Stimulated activated CD4-positive, alpha-beta T cell treated with anti-CD3 and anti-CD28 coated beads, Interleukin-15, amount 100 ng/mL, for 1 hour (primary cell): ENCODE measurements at places on chromosomes 6 and 20.

DNA sequence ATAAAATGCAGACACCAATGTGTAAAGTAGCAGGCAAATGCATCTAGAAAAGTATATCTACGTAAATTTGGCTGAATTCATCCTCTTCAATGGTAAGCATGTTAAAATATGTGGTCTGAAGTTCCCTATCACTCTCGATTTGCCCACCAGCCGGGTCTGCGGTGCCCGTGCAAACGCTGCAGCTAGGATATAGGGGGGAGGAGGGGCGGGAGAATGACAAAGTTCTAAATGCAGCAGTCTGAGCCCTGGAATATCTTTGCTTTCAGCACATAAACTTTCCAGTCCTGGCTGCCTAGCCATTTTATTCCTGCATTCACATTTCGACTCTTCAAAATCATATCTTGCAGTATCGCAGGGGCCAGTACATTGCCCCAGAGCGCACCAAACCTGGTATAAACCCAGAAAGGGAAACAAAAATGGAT, 708 bp downstream of the NRN1 start:
- no peak for DNase-seq

GRCh38 chr20:57248132-57248797, 18.2 kb downstream of the BMP7 start:
- DNase-seq, result no peak

DNA sequence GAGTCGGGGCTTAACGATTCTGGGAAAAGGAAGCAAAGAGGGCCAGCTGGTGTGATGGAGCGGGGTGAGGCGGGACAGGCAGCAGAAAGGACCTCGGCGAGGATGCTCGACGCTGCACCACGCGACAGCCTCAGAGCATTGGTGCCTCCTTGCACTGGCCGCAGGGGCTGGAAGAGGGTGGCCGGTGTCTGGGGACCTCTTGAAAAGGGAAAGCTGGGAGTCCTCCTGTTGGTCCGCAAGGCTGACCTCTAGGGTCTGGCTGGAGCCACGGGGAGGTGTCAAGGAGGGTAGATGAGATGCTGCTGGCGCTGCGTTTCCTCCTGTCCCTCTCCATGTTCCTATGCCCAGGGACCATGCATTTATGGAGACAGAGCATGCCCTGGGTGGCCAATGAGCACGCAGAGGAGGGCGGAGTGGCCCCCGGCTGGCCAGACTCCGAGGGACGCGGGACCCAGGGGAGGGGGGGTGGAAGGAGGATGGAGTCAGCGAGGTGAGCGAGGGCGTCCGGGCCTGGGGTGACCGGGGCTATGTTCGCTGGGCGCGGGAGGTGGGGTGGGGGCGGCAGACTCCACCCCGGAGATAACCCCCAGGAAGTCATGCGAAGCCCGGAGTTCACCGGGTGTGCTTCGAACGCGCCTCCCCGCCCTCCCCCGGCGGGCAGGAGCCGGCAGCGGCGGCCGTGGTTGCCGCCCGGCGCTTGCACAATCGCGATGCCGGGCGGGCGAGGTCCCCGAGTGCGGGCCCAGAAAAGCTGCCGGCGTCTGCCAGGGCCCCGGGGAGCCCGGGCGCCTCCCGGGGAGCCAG, at the start of gene CYP24A1:
CYP24A1 (minus strand) TSS at position 334 of the 804 bp plus-strand sequence. CDS start 407 bp downstream, outside the sequence.
- no peak for DNase-seq

GRCh38 chr20:48455651-48456365, 372.0 kb downstream of the PREX1 start:
- no peak for DNase-seq

GRCh38 chr6:159833556-159833955, 33.5 kb downstream of the PNLDC1 start:
- DNase-seq, result no peak

- DNase-seq, result no peak
Observed at GRCh38 chr6:146972546-146972945, 231.7 kb upstream of the STXBP5 start.

DNA sequence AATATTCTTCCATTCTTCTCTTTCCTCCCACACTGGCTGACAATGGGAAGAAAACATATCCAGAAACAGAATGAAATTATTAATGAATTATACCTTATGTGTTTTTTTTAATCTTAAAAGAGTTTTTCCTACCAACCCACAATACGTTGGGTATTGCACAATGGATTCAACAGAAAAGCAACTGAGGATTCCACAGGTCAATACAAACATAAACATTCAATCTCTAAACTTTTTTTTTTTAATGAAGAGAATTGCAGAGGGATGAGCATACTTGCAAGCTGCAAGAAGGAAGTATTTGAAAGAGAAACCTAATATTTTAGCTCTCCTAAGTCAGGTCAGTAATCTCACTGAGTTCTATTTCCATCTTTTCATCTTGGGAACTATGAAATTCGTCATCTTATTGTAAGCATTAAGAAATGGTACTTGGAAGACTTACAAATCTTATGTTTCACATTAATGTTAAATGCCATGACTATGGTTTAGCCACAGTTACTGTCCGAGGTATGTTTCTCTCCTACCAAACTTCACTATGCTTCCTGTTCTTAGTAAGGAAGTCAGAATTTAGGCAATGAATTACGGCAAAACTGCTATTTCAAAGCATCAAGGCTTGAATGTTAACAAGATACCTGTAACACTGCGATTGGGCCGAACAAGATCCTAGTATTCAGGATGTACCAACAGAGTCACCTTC, 100.8 kb downstream of the HIVEP2 start:
- DNase-seq, result no peak

- no peak for DNase-seq
Observed at GRCh38 chr6:111944541-111944940, 71.3 kb upstream of the FYN start.

GRCh38 chr6:36962874-36963273, 8.3 kb downstream of the PI16 start:
- DNase-seq, result peak; percentile 71

DNA sequence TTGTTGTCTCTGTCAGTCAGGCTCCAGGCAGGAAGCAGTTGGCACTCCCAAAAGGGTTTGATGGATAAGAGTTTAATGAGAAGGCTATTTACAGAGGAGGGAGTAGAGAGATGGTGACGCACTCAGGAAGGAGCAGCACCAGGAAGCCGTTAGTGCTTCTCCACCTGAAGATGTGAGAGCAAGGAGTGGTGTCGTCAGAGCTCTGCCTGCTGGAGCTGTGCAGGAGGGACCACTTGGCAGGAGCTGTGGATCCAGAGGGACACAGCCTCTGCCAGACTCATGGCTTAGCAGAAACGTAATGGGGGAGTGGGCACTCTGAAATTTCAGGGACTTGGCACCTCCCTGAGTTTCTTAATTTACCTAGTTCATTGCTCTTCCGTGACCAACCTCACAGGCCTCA, 16.8 kb downstream of the DAAM2 start:
- no peak for DNase-seq

DNA sequence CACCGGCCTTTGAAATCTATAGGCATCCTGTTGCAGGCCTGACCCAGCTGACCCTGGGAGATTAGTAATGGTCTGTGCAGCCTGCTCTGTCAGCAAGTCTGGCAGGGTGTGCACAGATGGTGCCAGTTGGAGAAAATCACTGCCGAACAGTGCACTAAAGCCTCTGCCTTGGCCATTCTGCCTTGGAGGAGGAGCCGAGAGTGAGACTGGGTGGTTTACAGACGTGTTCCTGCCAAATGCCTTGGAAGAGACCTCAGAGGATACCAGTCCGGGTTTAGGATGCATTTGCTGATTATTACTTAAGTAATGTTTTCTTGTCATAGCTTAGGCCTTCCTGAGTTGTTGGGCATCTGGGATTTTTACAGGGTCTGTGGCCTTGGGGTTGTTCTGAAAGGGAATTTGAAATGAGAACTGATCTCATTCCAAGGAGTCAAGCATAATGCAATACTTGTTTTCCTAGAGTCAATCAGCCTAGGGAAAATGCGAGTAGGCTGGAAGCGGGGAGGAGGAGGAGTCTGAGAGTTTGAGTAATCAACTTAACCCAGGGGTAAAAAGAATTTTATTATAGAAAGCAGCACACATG, 292.1 kb downstream of the SOX4 start:
- no peak for DNase-seq

GRCh38 chr20:7608250-7608649, 332.0 kb downstream of the HAO1 start:
- no peak for DNase-seq

DNA sequence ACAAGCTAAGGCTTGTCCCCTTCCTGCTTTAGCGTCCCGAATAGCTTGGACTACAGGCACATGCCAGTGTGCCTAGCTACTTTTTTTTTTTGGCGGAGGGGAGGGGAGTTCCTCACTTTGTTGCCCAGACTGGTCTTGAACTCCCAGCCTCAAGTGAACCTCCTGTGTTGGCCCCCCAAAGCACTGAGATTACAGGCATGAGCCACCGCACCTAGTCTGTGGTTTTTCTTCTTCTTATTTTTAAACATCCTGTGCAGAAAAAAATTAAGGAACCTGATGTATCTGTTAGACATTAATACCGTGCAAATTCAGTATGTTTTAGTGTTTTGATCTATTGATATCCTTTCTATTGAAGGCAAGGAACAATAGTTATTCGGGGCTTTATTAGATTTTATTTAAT, 25.7 kb downstream of the HIVEP1 start:
- DNase-seq, result no peak

GRCh38 chr6:12698298-12698697, 18.3 kb upstream of the PHACTR1 start:
- no peak for DNase-seq

- no peak for DNase-seq
Observed at GRCh38 chr6:96522465-96523009, 931 bp downstream of the UFL1 start.

GRCh38 chr6:31336896-31337496, 20.0 kb downstream of the HLA-B start:
- DNase-seq, result no peak
